Activated T-helper 1 cell treated with anti-CD3 and anti-CD28 coated beads, Interleukin-12 subunit alpha, Interleukin-12 subunit beta, Interleukin-2, Interleukin-4 antibody, amounts not matched to agents 30 ng/mL and 10 ng/mL and 1 ng/mL, durations not matched to agents 14 hours and 24 hours and 36 hours (primary cell): ENCODE measurements at places on chromosomes 5 and 9. TPM values are rescaled to one million over a fixed set of nuclear protein-coding genes. Genes with fewer than 3 reads are reported as not detected.

Gene CCNH
- total RNA-seq: 77.6 and 80.9 TPM in 2 replicates

Gene PKD2L2
- total RNA-seq: not detected in 2 replicates

GRCh38 chr5:57741336-57741735 lies 258.7 kb upstream of the ACTBL2 start:
- no peaks in the 10 kb centered on the region for H3K27me3 ChIP-seq
- no peak overlapping the region for H3K27ac ChIP-seq
- no peaks in the 10 kb centered on the region for H3K4me1 ChIP-seq
- no peaks in the 10 kb centered on the region for H3K36me3 ChIP-seq
- no peak overlapping the region for H3K4me3 ChIP-seq

DNA sequence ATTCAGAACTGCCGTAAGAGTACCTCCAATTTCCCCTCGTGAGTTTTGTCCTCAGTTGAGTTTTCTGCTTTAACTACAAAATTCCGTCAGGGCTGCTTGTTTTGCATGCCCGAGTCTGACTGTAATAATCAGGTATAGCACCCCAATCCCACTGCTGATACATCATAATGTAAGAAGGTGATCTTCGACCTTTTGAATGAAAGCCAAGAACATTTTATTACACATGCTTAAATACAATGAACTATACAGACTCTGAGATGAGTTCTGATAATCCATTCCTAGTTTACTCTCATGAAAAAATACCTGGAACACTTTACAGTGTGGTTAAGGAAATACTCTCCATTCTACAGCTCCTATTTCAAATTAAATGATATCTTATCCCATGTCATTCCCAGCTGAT lies 49.2 kb upstream of the TSLP start:
- H3K4me1 ChIP-seq: no peaks in the 10 kb centered on the region
- H3K27ac ChIP-seq: no peak overlapping the region
- H3K36me3 ChIP-seq: no peaks in the 10 kb centered on the region
- no peak overlapping the region for H3K4me3 ChIP-seq
- no peak for DNase-seq

DNA sequence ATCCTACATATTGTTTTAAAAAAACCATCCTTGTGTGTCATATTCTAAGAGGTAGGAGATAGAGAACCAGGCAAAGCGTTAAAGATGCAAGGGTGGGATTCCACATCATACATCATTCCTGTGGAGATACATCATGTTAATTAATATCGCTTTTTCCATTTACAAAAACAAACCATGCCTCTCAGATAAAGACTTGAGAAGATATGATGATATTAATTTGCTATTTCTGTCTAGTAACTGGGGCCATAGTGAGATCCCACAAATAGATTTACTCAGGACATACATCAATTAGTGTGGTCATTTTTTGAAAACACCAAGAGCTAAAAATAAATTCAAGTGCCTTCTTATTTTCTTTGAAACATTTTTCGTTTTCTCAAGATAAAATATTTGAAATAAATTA lies 165.4 kb upstream of the TARS1 start:
- H3K27me3 ChIP-seq: no peaks in the 10 kb centered on the region
- no peaks in the 10 kb centered on the region for H3K4me1 ChIP-seq
- no peak overlapping the region for H3K4me3 ChIP-seq

- H3K27ac ChIP-seq: no peak overlapping the region
- H3K36me3 ChIP-seq: no peaks in the 10 kb centered on the region
- no peak overlapping the region for H3K4me3 ChIP-seq
These were observed 191.8 kb downstream of the NXNL2 start for GRCh38 chr9:88726803-88727202.
